ENCODE measurements at places on chromosomes 7 and 10.

DNA sequence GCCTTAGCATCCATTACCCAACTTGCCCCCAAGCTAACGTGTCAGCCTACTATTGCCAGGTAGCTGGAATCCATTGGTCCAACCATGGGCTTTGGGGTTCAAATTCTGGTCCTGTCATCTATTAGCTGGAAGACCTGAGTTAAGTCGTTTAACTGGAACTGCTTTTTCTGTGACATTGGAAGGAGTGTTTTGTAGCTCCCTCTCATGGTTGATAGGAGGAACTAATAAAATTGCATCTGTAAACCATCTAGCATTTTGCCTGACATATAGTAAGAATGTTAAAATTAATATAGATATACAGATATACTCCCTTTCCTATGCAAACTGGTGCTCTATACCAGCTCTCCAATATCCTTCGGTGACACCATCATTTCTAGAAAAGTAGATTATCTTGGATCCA lies 23.8 kb upstream of the SLF2 start:
- no peak for DNase-seq

DNA sequence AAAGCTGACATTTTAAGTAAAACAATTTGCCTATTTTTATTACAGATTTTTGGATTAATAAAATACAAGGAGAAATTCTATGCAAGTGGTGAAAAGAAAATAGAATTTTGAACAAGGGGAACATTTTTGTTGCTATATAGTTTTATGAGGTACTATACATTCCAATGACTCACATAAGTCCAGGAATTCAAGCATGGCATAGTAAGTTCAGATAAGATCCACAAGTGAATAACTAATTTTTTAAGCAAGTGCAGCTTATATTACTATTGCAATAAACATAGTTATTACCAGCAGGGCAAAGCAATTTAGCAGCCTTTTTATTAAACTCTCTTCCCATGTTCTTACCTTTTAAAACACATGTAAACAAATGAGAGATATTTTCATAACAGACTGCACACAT lies 1123.5 kb upstream of the LRRN3 start:
- DNase-seq: no peak

DNA sequence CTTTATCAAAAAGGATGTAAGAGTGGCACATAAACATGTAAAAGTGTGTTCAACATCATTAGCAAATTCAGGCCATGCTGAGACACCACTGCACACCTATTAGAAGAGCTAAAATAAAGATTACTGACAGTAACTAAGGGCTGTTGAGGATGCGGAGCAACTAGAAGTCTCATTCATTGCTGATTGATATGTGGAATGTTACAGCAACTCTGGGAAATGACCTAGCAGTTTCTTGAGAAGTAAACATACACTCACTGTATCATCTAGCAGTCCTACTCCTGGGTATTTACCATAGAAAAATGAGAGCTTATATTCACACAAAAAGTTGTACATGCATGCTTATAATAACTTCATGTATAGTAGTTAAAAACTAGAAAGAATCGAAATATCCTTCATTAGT lies 77.3 kb downstream of the CCSER2 start:
- no peak for DNase-seq

DNA sequence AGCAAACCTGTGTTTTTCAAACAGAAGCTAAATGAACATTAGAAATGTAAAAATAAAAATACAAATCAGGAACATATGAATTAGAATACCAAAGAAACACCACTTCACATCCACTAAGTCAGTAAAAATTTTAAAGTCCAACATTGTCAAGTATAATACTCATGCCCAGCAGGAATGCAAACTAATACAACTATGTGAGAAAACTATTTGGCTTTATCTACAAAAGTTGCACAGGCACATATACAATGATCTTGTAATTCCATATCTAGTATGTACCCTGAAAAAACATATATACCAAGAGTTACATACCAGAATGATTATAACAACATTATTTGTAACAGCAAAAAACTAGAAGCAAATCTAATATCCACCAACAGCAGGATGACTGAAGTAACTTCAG lies 91.1 kb downstream of the RNF32 start:
- no peak for DNase-seq

DNA sequence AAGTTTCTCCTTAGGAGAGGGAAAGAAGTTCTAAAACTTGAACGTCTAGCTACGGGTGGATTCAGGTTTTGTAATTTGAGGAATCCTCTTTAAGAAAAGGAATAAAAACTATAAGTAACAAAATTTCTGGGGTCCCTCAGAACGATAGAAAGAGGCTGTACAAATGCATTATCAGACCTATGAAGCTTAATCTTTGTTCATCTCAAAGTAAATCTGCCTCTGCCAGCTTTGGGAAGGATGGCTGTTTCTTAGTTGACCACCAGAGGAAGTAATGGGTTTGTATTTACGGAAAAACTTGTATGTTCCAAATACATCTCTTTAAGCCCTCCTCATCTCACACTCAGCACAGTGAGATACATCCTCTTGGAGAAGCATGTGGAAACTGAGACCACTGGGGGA lies 864 bp downstream of the PSTK start:
- DNase-seq: no peak

DNA sequence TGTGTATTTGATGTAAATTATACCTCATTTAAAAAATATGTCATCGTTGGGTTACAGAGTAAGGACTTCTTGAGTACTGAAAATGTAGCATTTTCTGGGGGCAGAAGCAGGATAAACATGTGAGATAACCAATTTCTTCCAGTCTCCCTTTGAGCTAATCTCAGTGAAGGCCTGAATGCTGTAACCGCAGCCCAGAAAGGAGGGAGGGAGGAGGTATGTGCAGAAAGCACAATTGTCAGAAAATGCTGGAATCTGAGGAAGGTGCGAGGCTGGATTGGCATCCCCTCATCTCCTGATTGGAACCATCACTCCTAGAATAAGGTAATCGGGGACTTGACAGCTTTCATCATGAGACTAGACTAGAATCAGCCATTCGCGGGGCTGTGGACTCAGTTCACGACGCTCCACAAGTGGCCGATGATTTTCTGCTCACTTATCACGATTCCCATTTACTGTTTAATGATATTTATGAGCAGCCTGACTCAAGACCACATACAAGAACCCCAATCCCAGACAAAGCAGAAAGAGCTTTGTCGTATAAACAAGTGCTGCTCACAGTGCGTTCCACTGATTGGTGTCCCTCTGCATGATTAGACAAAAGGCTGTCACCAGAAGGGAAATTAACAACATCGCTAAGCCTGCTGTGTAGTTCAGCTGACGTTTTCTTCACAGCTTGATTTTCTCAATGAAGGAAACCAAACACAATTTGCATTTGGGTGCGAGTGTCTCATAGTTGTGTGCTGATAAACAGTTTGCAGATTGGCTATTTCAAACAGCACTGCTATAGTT lies 93.2 kb downstream of the SVIL start:
- no peak for DNase-seq

GRCh38 chr10:70649526-70649925 lies 22.8 kb upstream of the ADAMTS14 start:
- peak; percentile 20 for DNase-seq

- no peak for DNase-seq
These were observed 45.8 kb downstream of the NRF1 start for GRCh38 chr7:129657363-129657762.

- DNase-seq: no peak
These were observed 17.0 kb downstream of the ATE1 start for GRCh38 chr10:121910673-121911420.

DNA sequence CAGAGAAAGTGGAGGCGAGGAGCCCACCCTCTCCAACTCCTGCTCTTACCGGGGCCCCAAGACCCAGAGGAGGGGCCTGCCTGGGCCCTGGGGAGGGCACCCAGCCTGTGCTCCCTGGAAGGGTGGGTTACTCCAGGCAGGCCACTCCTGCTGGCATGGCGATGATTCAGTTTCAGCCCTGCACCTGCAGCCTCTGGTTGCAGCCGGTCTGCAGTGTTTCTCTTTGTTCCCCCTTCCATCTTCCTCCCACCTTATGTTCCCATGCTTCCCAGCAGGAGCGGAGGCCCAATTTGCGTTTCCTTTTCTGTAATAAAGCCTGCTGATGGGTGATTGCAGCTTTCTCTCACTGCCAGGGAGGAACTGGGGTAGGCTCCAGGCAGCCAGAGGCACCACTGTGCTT lies 53.2 kb upstream of the FAM20C start:
- DNase-seq: no peak

- no peak for DNase-seq
These were observed 28.5 kb upstream of the ASCC1 start for GRCh38 chr10:72244573-72245038.

DNA sequence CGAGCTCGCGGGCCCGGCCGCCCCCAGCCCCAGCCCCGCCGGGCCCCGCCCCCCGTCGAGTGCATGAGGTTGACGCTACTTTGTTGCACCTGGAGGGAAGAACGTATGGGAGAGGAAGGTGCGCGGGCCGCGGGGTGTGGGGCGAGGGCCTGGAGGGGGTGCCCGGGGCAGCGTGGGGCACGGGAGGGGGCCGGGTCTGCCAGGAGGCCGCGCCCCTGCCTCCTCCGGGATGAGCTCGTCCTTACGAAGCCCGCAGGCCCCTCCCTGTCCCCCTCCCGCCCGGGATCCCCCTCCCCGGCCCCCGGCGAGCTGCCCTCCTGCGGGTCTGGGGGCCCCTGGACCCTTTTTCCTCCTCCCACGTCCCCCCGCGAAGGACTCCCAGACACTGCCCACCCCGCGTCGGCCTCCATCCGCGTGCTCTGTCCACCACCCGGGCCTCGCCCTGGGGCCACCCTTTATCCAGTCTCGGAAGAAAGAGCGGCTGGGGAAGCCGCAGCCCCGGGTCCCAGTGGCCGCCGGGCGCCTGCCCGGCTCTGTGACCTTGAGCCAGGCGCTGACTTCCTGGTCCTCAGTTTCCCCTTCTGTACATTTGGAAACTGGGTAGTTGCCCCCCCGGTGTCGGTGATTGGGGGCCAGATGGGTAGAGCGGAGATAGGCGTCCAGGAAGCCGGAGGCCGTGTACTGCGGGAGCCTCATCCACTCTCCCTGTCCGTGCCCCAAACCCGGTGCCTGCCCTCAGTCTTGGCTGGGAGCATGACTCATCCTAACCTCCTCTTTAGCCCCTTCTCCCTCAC lies 521 bp downstream of the LIMK1 start:
- peak; percentile 54 for DNase-seq

GRCh38 chr10:36170943-36171501 lies 528.9 kb upstream of the FZD8 start:
- no peak for DNase-seq

- DNase-seq: no peak
These were observed 88.4 kb upstream of the RHEB start for GRCh38 chr7:151608031-151608551.

DNA sequence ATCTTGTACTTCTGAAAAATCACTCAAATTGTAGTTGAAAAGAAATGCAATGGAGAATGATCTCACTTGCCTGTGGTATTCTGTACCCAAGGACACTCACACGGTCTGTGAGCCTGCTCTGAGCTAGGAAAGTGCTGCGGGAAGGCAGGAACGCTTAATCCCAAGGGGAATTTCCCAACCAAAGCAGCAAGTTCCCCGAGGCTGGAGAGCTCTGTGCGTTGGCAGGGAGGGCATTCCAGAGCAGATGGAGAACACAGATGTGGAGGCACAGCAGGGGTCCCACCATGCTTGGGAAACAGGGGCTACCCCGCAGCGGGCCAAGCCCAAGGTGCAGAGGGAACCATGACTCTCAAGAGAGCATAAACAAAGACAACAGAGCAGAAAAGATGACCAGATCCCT lies 13.6 kb downstream of the SVIL start:
- DNase-seq: no peak

DNA sequence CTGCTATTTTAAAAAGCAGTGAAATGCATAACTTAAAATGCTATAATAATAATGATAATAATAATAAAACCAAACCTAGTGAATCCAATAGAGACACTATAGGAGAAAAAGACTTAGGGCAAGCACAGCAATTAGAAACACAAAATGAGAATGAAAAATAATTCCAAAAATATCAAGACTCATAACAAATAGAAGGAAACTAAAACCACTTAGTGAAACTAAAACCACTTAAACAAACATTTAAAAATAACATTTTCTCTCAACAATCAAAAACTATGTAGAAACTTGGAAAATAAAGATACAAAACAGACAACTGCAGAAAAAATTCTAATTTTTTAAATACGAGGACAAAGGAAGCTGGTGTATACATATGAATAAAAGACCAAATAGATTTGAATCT lies 655.2 kb upstream of the NRG3 start:
- no peak for DNase-seq

DNA sequence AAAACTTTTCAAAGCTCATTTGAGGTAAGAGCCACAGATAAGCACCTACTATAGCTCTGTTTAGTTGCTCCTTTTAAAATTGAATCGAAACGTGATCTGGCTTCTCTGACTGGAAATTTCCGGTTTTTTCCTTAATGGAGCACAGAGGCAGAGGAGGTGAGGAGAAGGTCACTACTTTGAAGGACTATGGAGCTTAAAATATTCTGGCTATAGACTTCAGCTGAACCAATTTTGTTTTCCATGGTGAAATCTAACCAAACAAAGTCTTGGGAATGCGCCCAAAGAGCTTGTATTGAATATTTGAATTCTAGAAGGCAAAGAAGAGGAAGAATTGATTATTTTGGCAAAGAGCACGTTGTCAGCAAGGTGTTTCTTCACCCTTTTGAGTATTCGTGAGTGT lies 711.1 kb downstream of the SUGCT start:
- DNase-seq: no peak

DNA sequence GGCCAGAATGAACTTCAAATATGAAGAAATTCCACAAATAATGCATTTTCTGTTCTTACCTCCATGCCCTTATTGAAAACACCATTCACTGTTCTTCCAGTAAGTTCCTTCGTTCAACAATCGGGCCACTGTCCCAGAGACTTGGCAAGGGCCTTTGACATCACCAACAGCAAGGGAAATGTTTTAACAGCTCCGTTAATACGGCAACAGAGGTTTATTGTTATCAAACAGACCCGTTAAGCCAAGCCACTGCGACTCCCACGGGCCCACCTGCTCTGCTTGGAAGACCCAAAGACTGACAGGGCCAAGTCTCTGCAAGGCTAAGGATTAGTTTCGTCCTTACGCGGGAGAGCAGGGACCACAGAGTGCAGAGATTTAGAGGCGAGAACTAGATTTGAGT lies 43.4 kb upstream of the LYZL1 start:
- DNase-seq: no peak

GRCh38 chr7:50531928-50532327 lies 33.3 kb downstream of the DDC start:
- DNase-seq: no peak

DNA sequence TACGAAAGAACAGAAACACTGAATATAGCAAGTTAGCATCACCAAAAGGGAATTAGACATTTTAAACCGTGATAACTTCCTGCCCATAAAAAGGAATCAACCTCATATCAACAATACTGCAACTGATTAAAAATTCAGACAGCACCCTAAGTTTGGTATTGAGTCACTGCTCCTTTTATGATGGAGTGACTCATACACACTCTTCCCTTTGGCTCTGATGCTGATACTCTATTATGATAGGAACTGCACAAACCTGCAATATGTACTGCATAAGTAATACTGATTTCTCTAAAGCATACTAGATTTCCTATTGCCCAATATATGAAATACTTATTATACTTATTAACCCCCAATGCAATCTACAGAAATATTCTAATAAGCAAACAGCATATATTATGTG lies 118.7 kb downstream of the PARD3 start:
- DNase-seq: no peak

- no peak for DNase-seq
These were observed 9.9 kb upstream of the CXCL12 start for GRCh38 chr10:44394696-44395381.

Data from stimulated activated naive CD8-positive, alpha-beta T cell treated with anti-CD3 and anti-CD28 coated beads, Interleukin-15, Interleukin-2, amounts not matched to agents 100 U/mL and 50 U/mL, for 24 hours (primary cell).